ENCODE measurements at places on chromosomes 3 and 15.

- DNase-seq: no peak
Measured at GRCh38 chr15:23570486-23570885, 5.0 kb downstream of the MKRN3 start.

GRCh38 chr3:112675943-112676535 lies 35.1 kb upstream of the CCDC80 start:
- no peak for DNase-seq

- DNase-seq: no peak
Measured at GRCh38 chr3:71591101-71591500, 7.6 kb upstream of the FOXP1 start.

- no peak for DNase-seq
Measured at GRCh38 chr3:56902468-56903160, 100.9 kb upstream of the ARHGEF3 start.

- peak; percentile 53 for DNase-seq
Measured at GRCh38 chr15:40217166-40217824, 21.6 kb upstream of the PAK6 start.

DNA sequence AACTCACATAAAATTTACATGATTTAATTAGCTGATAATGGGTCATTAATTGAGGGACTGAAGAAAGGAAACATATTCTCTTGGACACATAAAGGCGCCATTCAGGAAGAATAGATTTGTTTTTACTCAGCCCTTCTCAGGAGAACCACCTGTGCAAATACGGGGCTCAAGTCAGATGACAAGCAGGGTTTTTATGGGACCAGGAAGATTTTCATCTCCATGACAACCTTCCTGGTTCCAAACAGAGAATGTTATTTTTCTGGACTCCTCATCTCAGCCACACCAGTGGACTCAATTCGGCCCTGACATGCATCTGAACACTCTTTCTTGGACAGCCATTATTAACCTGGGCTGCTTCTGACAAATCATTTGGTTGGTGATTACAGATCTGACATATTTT lies 120.5 kb downstream of the PDZRN3 start:
- DNase-seq: no peak
